ENCODE measurements at places on chromosomes 12 and 14.

DNA sequence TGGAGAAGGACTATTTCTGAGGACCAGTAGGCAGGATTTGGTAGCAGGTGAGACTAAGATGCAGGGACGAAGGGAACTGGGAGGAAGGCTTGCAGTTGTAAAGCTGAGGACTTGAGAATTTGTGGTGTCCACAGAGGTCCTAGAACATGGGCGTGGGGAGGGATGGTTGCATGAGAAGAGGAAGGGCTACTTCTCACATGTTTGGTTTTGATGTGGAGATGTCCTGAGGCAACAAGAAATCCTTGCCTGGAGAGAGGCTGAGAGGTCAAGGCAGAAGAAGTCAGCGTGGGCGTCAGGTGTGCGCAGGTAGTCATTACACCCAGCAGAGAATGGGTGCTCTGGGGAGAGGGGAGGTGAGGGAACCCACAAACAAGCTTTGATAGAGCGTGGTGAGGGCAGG is 5.7 kb upstream of the RABGGTA start:
- no peak for DNase-seq

DNA sequence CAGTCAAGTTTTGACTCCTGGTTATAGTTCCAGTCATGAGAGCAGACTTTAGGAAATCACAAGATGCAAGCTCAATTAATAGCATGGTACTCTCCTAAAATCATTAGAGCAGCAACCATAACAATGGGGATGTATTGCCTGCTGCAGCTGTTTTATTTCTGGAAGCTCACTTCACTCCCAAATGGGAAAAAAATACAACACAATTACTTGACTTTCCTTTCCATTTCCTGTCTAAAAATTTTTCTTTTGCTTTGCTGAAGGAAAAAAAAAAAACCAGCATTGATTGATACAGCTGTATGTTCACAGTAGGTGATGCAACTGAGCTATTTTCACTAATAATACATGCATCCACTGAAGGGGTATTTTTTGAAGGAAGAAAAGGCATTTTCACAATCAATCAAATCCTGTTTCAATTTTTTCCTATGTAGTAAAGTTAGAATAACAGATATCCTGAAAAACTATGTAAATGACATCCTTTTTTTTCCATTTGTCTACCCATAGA is 143.9 kb upstream of the NOVA1 start:
- DNase-seq: no peak

GRCh38 chr12:94973221-94973620 is 30.3 kb downstream of the NDUFA12 start:
- no peak for DNase-seq

- no peak for DNase-seq
These were observed 108.9 kb upstream of the FGD4 start for GRCh38 chr12:32290411-32290810.

DNA sequence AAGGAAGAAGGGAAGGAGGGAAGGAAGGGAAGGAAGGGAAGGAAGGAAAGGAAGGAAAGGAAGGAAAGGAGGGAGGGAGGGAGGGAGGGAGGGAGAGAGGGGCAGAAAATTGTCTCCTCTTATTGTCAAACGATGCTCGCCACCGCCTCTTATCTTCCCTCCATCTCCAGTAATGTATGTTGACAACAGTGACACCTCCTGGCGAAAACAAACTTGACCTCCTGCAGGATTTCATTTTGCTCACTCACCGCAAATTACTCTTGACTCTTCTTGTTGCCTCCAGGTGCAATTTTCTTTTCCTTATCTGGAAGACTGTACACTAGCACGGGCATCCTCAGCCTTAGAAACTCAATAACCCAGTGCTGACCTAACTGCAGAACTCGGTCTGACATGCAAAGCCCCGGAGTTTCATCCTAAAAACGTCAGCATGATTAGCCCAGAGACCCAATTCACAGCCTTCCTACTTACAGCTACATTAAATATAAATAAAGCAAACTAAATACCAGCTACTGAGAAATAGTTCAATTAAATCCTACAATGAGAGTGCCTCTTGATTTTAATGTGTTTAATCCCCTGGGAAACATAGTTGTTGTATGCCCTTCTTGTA is 512.4 kb upstream of the TMPO start:
- no peak for DNase-seq

GRCh38 chr12:55428331-55429243 is 2.5 kb downstream of the OR6C76 start:
- DNase-seq: no peak

GRCh38 chr12:70002097-70002911 is 177.3 kb downstream of the MYRFL start:
- no peak for DNase-seq

DNA sequence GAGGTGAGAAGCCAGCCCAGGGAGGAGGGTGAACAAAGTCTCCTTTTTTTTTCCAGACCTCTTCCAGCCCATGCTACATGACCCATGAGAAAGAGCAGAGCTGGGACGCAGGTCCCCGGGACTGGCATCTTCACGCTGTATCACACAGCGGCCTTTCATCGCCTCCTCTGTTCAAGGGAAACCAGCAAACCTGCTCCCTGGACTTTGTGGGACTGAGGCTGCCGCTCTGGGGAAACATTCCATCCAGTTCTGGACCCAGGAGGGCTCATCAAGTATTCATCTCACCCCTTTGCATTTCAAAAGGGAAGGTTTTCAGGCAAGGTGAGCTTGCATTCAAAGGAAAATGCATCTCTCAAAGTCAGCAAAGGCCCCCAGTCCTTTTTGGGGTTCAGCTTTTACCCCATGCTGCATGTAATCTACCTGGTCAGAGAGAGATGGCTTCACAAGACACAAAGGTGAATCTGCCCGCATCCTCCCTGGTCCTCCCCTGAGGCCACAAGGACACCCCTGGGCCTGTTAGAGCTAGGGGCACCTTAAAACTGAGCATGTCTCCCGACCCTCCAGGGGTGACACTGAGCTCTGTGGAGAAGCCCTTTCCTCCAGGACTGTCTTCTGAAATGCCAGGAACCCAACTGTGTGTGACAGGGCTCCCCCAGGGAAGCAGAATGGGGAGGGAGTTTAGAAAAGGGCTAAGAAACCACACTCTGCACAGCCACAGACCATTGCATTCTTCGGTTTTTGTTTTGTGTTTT is 21.2 kb upstream of the MEG3 start:
- DNase-seq: no peak

DNA sequence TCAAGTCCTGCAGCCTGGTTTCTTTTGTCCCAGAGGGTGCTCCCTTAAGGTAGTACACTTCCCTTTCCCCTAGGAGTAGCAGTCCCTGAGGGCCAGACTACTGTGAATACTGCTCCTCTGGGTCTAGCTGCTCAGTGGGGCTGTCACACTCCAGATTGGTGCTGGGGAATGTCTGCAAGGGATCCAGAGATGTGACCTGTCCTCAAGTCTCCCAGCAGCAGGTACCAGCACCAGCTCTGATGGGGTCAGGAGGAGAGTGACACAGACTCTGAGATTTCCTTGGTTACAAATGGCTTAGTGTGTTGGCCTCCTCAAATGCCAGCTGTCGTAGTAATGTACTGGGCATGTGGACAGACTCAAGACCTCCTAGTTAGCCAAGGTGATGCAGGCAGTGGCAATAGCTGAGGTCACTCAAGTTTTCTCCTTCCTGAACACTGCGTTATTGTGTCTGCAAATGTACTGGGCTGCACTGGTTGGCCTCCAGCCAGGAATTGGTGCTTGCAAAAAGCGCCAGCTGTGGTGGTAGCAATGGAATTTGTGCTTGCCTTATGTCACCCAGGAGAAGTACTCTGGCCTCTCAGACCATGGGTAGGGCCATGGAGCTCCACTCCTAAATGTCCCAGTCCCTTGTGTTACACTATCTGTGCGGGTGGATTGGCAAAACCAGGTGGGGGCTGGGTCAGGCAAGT is 36.4 kb upstream of the AEBP2 start:
- no peak for DNase-seq

DNA sequence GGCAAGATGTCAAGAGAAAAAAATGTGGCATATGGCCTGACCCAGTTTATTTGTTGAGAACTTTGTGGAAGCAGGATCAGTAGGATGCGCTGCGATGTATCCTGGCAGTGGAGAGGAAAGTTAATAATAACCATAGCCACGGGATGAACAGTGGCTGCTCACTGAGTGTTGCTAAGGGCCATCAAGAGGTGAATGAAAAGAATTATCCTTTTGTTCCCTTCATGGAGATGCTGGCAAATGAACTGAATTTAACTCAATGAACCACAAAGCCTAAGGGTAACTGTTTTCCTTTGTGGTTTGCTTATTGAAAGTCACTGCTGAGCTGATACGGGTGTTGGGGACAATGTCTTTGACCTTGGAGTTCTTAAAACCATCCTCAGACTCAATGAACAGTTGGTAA is 476.5 kb downstream of the APAF1 start:
- no peak for DNase-seq

DNA sequence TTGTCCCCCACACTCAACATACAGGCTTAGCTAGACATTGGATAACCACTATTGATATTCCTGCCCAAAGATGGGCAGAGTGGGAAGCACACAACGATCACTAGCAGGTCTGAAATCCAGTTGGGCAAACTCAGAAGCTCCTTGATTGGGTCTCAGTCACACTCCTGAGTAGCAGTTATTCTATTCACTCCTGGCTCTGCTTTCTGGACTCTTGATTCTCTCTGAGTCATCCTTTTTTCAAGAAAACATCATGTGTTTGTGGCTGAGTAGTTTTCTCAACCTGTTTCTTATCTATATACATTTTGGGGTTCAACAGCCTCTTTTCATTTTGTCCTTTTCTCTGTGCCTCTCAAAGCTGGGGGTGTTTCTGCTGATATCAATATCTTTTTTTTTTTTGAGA is 46.0 kb upstream of the MANSC4 start:
- no peak for DNase-seq

- no peak for DNase-seq
These were observed 72.1 kb downstream of the PLEKHA5 start for GRCh38 chr12:19201661-19202060.

GRCh38 chr12:130715998-130716968 is at the start of gene RIMBP2:
Gene RIMBP2 (minus strand): TSS chr12:130716299. CDS start chr12:130479013, 237,286 bp downstream.
- DNase-seq: no peak

DNA sequence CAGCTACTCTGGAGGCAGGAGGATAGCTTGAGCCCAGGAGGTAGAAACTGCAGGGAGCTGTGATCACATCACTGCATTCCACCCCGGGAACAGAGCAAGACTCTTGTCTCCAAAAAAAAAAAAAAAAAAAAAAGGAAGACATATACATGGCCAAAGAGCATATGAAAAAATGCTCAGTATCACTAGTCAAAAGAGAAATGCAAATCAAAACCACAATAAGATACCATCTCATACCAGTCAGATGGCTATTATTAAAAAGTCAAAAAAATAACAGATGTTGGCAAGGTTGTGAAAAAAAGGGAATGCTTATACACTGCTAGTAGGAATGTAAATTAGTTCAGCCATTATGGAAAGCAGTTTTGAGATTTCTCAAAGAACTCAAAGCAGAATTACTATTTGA is 174.8 kb upstream of the ATF7IP start:
- no peak for DNase-seq

DNA sequence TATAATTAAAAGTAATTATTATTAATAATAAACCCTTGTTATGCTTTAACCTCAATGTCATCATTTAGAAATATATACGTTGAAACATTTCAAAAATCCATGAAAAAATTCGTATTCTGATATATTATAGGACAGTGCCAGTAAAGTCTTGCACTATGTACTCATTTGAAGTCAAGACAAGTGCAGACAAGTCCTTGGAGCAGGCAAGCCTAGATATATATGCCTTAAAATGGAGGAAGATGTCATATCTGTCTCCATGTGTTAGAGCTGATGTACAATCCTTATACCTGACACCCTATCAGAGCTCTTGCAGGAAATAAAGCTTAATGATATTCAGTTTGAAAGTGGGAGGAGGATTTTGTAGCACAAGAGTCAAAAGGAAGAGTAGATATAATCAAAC is 310.4 kb downstream of the KCNH5 start:
- no peak for DNase-seq

- no peak for DNase-seq
These were observed 850 bp upstream of the ZNF385A start for GRCh38 chr12:54385251-54385914.

GRCh38 chr14:61954306-61954705 is 192.1 kb downstream of the SNAPC1 start:
- DNase-seq: no peak

- no peak for DNase-seq
These were observed 23.1 kb downstream of the TMED10 start for GRCh38 chr14:75153295-75153694.

DNA sequence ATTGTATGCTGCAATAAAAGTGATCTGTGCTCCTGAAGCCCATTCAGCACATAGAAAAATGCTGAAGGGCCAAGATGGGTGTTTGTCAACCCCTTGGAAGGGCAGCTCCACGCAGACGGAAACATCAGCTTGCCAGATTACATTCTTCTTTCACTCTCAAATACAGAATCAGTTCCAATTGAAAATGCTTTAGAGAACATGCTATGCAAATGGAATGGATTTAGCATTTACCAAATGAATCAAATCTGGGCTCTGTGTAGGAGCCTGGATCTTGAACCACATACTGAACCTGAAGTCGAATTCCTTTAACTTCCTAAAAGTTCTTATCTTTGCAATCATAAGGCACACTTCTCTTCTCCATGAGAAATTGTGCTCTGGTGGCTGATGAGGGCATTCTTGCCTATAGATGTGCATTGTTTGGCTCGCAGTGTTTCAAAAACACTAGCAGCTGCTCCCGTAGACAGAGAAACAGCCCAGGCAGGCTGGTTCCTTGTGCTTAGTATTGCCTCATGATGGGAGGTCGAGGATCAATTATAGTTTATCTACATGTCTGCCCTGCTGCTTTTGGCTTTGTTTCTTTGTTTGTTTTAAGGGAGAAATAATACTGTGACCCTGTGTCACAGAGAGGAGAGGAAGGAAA is 489.8 kb upstream of the FLRT2 start:
- no peak for DNase-seq

- DNase-seq: peak; percentile 17
These were observed 60.8 kb downstream of the RASSF3 start for GRCh38 chr12:64670919-64671639.

GRCh38 chr12:116393859-116394650 is 116.6 kb upstream of the MED13L start:
- DNase-seq: no peak

DNA sequence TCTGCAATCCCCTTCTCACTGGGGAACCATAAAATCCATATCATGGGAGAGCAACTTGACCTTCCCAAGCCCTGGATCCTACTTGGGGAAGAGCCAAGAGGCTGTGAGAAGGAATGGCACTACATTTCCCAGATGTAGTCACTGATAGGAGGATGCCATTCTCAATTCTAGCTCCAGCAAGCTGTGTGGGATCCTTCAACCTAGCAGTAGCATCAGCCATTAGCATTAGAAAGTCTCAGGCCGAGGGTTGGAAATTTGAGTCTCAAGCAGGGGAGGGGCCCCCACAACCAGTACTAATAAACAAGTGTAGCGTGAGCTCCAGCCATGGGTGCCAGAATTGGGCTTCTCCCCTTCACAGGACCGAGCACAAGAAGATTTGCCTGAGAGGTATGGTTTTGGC is 84.3 kb upstream of the NELL2 start:
- no peak for DNase-seq

DNA sequence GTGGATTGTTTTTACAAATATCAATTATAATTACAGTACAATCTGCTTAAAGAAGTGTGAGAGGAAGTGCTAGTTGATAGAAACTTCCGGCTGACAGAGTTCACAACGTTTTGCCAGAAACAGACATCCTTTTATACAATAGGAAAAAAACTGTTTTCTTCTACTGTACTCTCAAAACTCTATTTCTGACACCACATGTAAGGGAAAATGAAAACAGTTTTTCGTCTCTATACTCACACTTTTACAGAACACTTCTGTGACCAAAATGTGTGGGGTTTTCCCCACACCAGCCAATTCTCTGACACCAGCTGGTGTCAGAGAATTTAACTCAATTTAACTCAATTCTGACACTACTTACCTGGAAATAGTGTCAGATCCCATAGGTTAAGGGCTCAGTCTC is 24.2 kb upstream of the HIF1A start:
- DNase-seq: peak; percentile 17

All from stimulated activated CD4-positive, alpha-beta T cell treated with anti-CD3 and anti-CD28 coated beads, Interleukin-4, amount 100 ng/mL, for 4 hours (primary cell).